ENCODE measurements at places on chromosomes 13 and 19.

GRCh38 chr19:44539991-44540390, 10.5 kb upstream of the CEACAM20 start:
- DNase-seq: no peak

DNA sequence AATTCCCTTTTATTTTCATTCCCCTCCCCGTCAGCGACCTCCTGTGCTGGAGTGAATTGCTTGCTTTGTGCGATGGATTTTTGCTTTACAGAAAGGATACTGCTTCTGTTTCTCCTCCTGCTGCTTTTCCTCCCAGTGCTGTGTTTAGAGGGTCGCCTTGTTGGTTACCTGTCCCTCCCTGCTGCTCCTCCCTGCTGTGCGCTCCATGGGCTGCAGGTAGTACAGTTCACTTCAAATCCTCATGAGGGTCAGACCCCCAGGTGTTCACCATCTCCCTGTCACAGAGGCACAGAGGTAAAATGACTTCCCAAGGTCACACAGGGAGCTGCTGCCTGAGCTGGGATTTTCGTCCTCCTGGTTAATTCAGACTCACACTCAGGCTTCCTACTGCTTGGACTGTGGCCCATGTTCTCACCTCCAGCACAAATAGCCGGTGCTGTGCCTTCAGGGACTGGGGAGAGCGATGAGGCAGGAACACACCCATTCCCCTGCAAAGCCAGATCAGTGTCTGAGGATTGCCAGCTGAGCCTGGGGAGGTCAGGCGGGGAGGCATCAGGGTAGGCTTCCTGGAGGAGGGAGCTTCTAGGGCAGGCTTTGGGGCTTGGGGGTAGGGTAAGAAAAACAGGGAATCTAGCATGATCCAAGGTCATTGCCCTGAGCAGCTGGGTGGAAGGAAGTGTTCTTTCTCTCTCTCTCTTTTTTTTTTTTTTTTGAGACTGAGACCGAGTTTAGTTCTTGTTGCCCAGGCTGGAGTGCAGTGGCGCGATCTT, 14.4 kb downstream of the BICRA start:
- no peak for DNase-seq

GRCh38 chr19:291561-292280, 518 bp upstream of the PLPP2 start:
- no peak for DNase-seq

DNA sequence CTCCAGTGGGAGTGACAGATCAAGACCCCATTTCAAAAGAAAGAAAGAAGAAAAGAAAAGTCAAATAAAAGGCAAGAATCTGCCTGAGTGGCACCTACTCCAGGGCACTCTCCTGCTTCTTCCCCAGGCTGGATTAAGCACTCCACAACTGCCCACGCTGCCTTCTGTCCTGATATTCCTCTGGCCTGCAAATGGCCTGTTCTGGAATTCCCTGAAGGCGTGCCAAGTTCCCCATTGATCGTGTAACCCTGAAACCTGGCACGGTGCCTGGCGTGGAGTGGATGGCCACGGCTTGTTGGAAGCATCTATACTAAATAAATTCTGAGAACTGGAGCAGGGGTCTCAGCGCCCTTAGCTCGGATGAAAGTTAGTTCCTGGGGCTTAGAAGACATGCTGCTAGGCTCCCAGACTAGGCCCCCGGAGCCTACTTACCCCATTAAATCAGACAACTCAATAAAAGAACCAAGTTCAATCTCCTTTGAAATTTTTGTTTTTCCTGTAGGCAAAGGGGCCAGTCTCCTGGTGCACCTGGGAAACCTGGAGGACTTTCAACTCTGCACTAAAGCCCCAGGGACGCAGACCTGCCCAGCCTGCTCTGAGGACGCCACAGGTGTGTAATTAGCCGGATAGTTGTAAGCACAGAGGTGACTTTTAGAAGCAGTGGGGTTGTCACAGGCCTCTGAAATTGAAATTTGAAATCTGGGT, 21.9 kb downstream of the ANKRD27 start:
- DNase-seq: no peak

- no peak for DNase-seq
Observed at GRCh38 chr19:11848200-11848593, 329 bp upstream of the ZNF439 start.

GRCh38 chr19:2547721-2548120, 71.8 kb downstream of the GADD45B start:
- DNase-seq: no peak

- no peak for DNase-seq
Observed at GRCh38 chr13:30165796-30166195, 141.6 kb downstream of the KATNAL1 start.

- DNase-seq: no peak
Observed at GRCh38 chr19:56089344-56089743, 31.8 kb downstream of the ZNF787 start.

- DNase-seq: peak; percentile 11
Observed at GRCh38 chr13:102172406-102172805, 229.4 kb downstream of the FGF14 start.

GRCh38 chr19:50830266-50831025, 2.9 kb downstream of the KLK15 start:
- DNase-seq: no peak

GRCh38 chr13:36192166-36192565, 22.2 kb downstream of the SOHLH2 start:
- no peak for DNase-seq

DNA sequence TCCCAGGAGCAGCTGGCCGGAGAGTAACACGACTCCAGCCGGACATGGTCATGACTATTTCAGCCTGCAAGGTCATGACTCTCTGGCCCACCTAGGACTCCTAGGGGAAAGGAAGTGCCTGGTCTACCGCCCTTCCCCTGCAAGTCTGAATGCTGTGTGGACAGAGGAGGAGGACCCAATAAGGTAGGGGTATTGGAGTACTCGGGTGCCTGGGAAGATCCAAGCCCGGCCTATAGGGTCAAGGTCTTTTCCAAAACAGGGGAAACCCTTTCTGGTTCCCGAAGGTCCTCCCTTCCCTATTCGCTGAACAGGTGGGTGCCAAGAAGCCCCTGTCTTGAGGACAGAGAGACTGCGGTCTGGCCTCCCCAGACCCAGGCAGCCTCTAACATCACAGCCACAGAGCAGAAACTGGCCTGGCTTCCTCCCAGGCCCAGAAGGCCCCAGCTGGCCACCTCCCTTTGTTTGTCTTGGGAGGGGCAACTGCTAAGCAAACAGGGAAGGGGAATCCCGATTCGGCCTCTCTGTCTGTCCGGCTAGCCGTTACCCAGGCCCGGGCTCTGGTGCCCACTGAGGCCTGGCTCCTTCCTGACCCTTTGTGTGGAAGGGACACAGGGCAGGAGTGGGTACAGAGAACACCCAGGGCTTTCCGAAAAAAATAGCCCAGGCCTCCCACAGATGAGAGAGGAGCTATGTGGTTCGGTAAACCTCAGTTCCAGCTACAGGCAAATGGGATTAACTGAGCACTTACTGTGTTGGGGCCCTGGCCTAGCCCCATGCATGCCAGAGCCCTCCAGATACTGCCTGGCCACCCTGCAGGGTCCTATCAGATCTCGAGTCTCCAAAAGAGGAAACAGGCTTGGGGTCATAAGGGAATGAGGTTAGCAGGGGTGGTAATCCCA, 5.2 kb upstream of the GRAMD1A start:
- DNase-seq: no peak

- no peak for DNase-seq
Observed at GRCh38 chr19:3220576-3220975, 3.9 kb upstream of the CELF5 start.

GRCh38 chr19:56080669-56081401, 40.3 kb downstream of the ZNF787 start:
- peak; percentile 91 for DNase-seq

- peak; percentile 54 for DNase-seq
Observed at GRCh38 chr19:14072535-14073260, at the start of gene MISP3. MISP3 (plus strand) TSS chr19:14072786; CDS start chr19:14073310, 524 bp downstream.

DNA sequence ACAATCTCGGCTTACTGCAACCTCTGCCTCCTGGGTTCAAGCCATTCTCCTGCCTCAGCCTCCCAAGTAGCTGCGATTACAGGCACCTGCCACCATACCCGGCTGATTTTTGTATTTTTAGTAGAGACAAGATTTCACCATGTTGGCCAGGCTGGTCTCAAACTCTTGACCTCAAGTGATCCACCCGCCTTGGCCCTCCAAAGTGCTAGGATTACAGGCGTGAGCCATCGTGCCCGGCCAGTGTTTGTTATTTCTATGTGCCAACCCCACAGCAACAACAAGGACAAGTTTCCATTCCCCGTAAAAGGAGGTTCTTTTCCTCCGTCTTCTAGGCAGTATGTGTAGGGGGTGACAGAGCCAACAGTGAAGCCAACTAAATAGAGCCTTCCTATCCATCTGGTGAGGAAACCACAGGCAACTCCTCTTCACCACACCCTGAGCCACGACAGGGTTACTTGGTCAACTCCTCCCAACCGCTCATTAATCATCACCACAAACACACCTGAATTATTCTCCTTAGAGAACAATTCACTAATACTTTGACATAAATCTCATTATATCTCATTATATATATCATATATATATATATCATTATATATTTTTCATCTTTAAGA, 25.5 kb downstream of the FOXO1 start:
- no peak for DNase-seq

DNA sequence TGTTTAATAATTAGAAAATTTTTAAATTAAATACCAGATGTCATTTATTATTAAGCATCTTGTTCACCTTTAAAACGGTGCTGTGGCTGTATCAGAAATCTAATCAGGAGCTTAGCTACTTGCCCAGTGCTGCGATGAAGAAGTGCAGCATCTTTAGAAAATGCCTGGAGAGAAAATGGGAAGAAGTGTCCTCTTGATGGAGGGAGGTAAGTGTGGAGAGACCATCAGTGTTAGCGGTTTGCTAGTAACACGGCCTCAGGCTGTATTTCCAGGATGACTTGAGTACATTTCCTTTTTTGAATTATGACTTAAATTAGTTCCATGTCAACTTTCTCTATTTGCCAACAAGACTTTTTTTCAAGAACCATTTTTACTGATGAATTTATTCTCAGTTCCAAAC, 74.1 kb downstream of the SHISA2 start:
- no peak for DNase-seq

DNA sequence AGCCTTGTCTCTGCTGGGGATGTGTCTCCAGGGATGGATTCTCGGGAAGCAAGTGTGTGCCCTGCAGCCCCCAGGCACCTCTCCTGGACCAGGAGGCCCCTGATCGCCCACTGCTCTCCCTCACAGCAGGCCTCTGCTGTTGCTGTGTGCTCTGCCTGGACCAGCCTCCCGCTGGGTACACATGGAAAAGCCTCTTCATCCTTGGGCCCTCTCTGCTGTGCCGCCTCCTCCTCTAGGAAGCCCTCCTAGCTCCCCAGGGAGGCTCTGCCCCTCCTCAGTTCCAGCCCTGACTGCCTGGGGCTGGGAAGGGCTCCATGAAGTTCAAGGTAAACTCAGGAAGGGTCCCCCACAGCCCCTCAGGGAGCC, 12.0 kb downstream of the NDUFA11 start:
- DNase-seq: peak; percentile 5

DNA sequence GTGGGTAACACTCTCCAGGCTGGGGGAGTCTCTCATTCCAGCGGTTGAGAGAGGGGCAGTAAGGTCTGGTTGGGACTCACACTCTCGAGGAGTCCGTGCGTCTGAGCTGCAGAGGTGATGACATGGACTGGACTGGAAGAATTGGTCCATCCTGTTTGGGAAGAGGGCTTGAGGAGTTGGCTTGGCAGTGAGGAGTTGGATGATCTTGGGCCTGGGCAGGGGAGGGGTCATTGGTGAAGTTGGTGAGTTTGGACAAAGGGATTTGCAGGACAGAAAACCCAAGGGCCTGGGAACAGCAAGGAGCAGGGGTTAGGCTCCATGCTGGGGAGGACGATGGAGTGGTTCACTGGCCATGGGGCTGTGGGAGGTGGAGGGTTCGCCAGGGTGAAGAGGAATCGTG, 3.7 kb downstream of the PPP1R37 start:
- DNase-seq: no peak

- DNase-seq: peak; percentile 35
Observed at GRCh38 chr19:16661480-16662034, 618 bp downstream of the TMEM38A start.

GRCh38 chr13:105952973-105953290, 582.5 kb downstream of the EFNB2 start:
- no peak for DNase-seq

GRCh38 chr19:15628236-15629002, 12.3 kb upstream of the CYP4F3 start:
- DNase-seq: no peak

DNA sequence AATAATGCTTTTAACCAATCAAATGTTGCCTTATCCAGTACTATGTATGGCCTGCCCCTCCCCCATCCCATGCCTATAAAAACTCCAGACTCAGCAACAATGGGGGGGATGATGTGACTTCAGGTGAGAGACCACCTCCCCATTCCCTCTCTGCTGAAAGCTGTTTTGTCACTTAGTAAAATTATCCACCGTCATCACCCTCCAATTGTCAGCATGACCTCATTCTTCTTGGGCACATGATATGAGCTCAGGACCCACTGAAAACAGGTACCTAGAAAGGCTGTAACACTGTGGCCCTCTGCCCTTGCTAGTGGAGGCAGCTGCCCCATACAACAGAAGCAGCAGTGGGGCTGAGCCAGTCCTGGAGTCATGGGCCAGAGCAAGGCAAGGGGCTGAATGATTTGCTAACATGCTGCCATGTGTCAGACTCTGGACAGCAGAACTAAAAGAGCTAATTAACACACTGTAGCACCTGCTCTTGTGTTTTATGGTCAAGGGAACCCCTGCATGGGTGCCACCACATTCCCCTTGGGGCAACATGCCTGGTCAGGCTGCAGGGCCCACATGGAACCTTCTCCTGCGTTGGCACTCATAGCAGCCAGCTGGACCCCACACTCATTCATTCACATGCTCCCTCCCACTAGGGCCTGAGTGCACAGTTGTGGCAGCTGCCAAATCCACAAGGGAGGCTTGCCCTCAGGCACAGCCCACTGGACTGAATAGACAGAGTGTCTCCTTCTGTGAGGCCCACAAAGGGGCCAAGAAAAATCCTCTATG, 722.2 kb upstream of the PCDH20 start:
- DNase-seq: no peak

- no peak for DNase-seq
Observed at GRCh38 chr13:97810152-97810551, 143.3 kb upstream of the IPO5 start.

DNA sequence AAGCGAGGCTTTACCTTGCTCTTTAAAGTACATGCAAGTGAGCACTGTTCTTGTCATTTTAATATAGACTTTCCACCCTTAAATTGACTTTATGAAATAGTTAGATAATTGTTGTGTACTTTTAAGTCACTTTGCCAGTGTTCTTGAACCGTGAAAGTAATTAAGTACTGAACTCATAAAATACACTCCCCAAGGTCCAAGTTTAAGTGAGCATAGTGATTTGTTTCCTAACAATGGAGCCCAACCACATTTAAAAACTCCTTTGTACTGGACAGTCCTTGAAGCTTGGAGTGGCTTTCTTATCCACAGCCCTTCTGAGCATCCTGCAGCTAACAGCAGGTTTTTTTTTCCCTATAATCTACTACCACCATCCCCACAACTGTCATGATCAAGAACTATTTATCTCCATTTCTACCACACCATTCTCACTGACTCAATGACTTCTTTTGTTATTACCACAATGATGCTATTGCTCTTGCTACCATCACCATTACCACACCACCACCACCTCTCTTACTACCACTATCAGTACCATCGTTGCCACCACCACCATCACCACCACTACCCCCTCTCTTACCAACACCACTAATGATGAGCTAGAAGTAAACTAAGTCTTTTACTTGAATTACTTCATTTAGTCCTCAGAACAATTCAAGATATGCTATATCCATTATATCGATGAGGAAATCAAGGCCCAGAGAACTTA, 452.6 kb downstream of the DIAPH3 start:
- DNase-seq: no peak

GRCh38 chr13:99734013-99734693, 232.9 kb downstream of the TM9SF2 start:
- no peak for DNase-seq

GRCh38 chr19:29662604-29663404, 2.5 kb upstream of the PLEKHF1 start:
- DNase-seq: no peak
